PC-3 (cell line): ENCODE measurements at places on chromosomes 2 and 18. TPM values are rescaled to one million over a fixed set of nuclear protein-coding genes. Genes with fewer than 3 reads are reported as not detected.

VRK2 gene
- total RNA-seq: 22.7 and 27.6 TPM in 2 replicates

CFAP221 gene
- not detected in 2 replicates for total RNA-seq

POMC gene
- total RNA-seq: not detected in 2 replicates

TMEFF2 gene
- total RNA-seq: not detected in 2 replicates

SPATA3 gene
- total RNA-seq: not detected in 2 replicates

CHN1 gene
- total RNA-seq: 7.8 and 9.2 TPM in 2 replicates

RGPD8 gene
- total RNA-seq: 8.4 and 13.6 TPM in 2 replicates

WDCP gene
- 5.6 and 11.5 TPM in 2 replicates for total RNA-seq

LOXHD1 gene
- not detected in 2 replicates for total RNA-seq

DNA sequence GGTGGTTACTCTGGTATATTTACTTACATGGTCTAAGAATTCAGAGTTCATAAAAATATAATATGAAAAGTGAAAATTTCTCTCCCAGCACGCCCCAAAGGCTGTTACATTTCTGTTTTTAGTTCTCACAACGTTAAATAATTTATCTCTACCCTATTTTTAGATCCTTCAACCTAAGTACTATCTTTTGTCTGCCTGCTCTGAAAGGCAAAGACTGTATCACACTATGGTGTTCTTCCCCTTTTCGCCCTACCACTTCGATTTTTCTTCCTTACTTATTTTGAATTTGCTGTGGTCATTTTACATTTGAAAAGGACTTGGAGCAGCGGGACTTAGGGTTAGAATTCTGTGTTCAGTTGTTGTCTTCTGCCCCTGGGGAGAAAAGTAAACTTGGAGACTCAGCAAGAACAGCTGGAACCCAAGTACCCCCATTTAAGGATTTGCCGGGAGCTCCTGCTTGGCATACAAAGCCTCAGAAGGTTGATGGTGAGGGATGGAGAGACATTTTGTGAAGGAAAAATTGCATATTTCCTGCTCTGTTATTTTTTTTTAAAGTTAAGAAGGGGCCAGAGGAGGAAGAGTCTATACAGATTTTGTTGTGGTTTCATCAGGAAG lies 19.0 kb downstream of the ADAM23 start:
- H3K4me1 ChIP-seq: no peaks in the 10 kb centered on the region
- H3K36me3 ChIP-seq: no peaks in the 10 kb centered on the region
- no peak for DNase-seq
- peaks cover 56% of the 10 kb centered on the region for H3K27me3 ChIP-seq
- H3K27ac ChIP-seq: no peak overlapping the region

DNA sequence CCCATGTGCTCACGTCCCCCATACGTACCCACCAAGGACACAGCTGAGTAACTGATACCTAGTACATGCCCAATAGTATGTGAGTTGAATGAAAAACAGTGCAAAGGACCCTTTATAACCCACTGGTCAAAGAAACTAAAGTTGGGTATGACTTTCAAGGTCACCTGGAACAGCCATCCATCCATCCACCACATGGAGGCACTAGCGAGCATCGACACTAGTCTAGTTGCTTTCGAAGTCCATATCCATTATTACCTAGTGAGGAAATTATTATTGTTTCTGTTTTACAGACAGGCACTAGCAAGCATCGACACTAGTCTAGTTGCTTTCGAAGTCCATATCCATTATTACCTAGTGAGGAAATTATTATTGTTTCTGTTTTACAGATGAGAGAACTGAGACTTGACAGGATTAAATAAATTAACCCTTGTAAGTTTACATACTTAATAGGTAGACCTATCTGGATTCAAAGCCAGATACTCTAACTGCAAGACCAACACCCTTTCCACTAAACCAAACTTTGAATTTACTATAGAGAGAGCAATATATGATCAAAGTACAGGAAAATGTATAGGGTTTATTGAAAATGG lies 233.7 kb downstream of the METTL4 start:
- H3K36me3 ChIP-seq: no peaks in the 10 kb centered on the region
- no peak overlapping the region for H3K27ac ChIP-seq
- no peaks in the 10 kb centered on the region for H3K4me1 ChIP-seq
- peak; percentile 79 for DNase-seq

- no peaks in the 10 kb centered on the region for H3K27me3 ChIP-seq
- H3K27ac ChIP-seq: no peak overlapping the region
- H3K4me3 ChIP-seq: no peak overlapping the region
- H3K36me3 ChIP-seq: no peaks in the 10 kb centered on the region
- peaks cover 4% of the 10 kb centered on the region; the same call in 1 of the 2 replicates for H3K4me1 ChIP-seq
- peak; percentile 71 for DNase-seq
Observed at GRCh38 chr18:79380816-79381806, 14.6 kb upstream of the NFATC1 start.

DNA sequence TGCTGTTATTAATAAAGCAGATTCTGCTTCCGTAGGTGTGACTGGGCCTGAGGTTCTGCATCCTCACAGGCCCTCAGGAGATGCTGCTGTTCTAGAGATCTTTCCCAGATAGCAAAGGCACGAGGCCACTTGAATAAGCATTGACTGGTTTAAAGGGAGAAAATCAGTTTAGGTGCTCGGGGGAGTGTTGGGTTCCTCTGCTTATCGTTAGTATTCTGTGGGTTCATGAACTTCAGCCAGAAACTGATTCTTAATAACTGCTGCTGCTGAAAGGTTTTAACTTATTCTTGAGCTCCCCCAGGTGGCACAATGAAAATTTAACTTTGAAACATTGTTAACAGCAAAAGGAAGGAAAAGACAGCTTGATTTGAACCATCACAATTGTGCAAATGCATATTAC lies 56.9 kb downstream of the ITGA6 start:
- H3K4me3 ChIP-seq: no peak overlapping the region
- H3K27ac ChIP-seq: no peak overlapping the region
- peaks cover 62% of the 10 kb centered on the region for H3K36me3 ChIP-seq
- H3K27me3 ChIP-seq: no peaks in the 10 kb centered on the region
- no peaks in the 10 kb centered on the region for H3K4me1 ChIP-seq
- peak; percentile 47 for DNase-seq

GRCh38 chr18:66749481-66750035 lies 145.7 kb upstream of the CDH19 start:
- no peak overlapping the region for H3K4me3 ChIP-seq
- no peaks in the 10 kb centered on the region for H3K27me3 ChIP-seq
- H3K27ac ChIP-seq: no peak overlapping the region
- no peaks in the 10 kb centered on the region for H3K36me3 ChIP-seq

DNA sequence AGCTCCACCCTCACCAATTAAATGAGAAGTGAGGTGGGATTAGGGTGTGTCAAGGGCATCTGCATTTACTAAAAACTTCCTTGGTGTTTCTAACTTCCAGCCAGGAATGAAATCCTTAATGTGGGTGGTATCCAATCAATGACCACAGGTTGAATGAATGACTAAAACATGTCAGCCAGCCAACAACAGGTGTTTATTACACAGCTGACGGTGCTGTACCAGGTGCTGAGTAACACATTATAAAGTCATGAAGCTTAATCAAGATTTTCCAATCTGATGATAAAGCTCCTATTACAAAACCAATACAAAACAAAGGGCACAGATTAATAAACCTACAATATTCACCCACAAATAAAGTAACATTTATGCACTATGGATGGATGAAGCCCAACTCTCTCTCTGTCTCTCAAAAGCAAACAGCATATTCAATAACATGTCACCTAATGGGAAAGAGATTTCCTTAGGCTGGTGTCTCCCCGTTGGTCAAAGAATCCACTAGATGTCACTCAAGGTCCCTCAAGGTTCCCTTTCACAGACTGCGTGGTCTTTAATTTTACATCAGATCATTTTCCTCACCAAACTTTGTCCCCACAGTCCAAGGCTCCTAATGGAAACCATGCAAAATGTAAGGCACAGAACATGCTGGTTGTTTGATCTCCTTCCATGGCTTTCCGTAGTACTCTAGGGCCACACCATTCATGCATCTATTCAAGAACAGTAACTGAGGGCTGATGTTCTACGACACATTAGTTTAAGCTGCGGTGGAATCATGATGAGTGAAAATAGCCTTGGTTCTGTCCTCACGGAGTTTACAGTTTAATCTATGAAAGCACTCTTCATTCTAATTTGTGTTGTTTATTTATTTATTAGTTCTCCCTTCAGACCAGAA lies 6.4 kb upstream of the PTPN4 start:
- no peak overlapping the region for H3K27ac ChIP-seq
- H3K4me1 ChIP-seq: peaks cover 45% of the 10 kb centered on the region
- H3K36me3 ChIP-seq: no peaks in the 10 kb centered on the region
- H3K27me3 ChIP-seq: no peaks in the 10 kb centered on the region

DNA sequence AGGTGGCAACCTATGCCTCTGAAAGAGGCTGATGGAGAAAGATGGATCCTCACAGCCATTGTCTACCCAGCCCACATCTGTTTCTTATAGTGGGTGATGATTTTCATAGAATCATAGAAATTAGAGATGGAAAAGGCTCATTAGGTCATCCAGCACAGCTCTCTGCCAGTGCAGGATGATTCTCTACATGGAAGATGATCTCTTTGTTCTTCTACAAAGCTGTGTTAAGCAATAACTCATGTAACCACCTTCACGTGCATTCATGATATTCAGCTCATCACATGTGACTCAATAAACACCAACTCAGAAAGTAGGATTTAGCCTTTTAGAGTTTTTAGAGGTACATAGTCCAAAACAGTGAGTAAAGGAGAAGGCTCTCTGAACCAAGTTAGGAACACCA lies 539.4 kb upstream of the ID2 start:
- H3K27ac ChIP-seq: no peak overlapping the region
- H3K4me3 ChIP-seq: no peak overlapping the region
- H3K36me3 ChIP-seq: no peaks in the 10 kb centered on the region
- no peak for DNase-seq
- H3K4me1 ChIP-seq: peaks cover 10% of the 10 kb centered on the region

- H3K4me1 ChIP-seq: no peaks in the 10 kb centered on the region
- no peak overlapping the region for H3K4me3 ChIP-seq
- no peak overlapping the region for H3K27ac ChIP-seq
Observed at GRCh38 chr2:161362568-161363166, 53.4 kb upstream of the TBR1 start.

DNA sequence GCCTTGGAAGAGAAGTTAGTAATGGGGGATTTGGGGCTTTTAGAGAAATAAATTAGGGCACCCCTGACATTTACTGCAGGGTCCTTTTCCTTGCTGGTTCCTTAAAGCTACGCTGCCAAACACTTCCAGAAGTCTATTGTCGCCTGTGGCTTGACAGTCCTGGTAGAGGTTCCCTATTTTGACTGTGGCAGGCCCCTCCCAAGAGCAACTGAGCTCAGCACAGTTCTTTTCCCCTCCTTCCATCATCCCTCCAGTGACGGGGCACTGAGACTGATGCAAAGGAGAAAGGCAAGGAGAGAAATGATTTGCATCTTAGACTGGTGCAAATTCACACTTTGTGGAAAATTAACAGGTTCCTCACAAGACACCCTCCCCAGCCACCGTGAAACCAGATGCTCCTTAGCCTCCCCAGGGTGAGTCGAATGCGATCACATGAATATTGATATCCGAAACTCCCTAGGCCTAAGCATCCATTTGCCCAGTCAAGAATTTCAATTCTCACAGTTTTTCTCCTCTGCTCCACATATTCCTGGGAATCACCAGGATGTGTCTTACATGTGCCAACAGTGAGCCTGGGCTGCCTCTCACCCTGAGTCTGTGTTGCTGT lies 45.4 kb downstream of the RABL2A start:
- no peak overlapping the region for H3K27ac ChIP-seq
- no peaks in the 10 kb centered on the region for H3K36me3 ChIP-seq
- no peaks in the 10 kb centered on the region for H3K27me3 ChIP-seq
- no peaks in the 10 kb centered on the region for H3K4me1 ChIP-seq
- DNase-seq: no peak

- DNase-seq: peak; percentile 59
- H3K36me3 ChIP-seq: no peaks in the 10 kb centered on the region
- H3K4me1 ChIP-seq: peaks cover 5% of the 10 kb centered on the region; the same call in 1 of the 2 replicates
Observed at GRCh38 chr2:215002500-215002899, 135.9 kb downstream of the ABCA12 start.

DNA sequence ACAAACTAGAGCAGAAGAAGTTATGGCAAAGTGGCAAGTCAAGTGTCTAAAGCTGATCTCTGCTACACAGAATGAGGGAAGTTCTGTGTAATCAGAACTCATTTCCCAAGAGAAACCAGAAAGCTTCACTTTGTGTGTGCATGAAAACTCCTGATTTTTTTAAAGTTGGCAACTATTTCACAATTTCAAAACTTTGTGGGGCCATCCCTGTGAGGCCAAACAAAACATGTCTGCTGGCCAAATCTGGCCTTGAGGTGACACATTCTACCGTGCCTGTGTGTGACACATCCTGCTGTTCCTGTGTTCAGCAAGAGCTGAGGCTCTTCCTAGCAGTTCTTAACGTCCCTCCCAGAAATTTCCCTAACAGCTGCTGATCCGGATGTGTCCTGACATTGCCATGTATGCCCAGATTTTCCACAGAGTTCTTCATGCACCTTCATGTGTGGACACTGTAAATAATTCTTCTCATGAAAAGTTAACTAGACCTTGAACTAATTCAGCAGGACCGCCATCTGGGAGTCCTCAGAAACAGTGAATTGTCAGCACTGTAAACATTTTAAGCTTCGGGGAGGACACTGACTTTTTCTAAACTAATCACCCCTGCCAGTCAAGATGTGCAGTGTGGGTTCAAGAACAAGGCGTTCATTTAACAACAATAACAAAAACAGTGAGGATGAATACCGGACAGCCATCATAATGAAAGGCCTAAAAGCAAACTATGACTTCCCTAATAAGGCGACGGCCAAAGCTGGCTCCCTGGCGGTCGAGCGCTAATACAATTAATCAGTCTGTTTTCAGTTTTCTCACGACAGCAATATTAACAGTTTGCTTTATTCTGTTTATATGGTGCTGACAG lies 99.0 kb downstream of the PLEKHM3 start:
- H3K27ac ChIP-seq: no peak overlapping the region
- H3K4me3 ChIP-seq: no peak overlapping the region
- peaks cover 8% of the 10 kb centered on the region for H3K4me1 ChIP-seq
- DNase-seq: peak; percentile 36
- no peaks in the 10 kb centered on the region for H3K36me3 ChIP-seq
- H3K27me3 ChIP-seq: no peaks in the 10 kb centered on the region

DNA sequence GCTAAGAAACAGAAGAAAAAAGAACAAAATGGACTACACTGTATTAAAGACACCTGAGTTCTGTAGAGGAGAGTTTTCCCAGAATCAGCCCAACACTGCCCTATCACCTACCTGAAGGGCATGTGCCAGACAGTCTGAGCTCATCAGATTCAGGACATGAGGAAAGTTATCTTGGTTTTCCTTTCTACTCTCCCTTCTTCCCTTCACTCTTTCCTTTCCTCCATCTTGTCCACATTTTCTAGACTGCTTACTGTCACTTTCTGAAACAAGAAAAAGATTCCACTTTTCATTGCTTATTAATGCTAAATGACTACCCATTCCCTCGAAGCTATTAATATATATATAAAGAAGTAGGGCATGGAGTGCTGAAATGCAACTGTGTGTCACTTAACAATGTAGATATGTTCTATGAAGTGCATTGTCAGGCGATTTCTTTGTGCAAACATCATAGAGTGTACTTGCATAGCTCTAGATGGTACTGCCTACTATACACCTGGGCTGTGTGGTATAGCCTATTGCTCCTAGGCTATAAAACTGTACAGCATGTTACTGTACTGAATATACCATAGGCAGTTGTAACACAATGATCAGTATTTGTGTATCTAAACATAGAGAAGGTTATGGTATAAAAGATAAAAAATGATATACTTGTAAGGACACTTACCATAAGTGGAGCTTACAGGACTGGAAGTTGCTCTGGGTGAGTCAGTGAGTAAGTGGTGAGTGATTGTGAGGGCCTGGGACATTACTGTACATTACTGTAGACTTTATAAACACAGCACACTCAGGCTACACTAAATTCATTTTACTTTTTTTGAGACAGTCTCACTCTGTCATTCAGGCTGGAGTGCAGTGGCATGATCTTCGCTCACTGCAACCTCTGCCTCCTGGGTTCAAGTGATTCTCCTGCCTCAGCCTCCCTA lies 145.5 kb upstream of the ITGA6 start:
- H3K4me1 ChIP-seq: peaks cover 34% of the 10 kb centered on the region
- H3K4me3 ChIP-seq: no peak overlapping the region
- H3K36me3 ChIP-seq: no peaks in the 10 kb centered on the region
- no peaks in the 10 kb centered on the region for H3K27me3 ChIP-seq
- DNase-seq: peak; percentile 76
